Motor neuron (in vitro differentiated cells): ENCODE measurements at places on chromosomes 5 and 9. TPM values are rescaled to one million over a fixed set of nuclear protein-coding genes. Genes with fewer than 3 reads are reported as not detected.
A peak's percentile ranks its signal among the peaks of the same experiment; 100 is the strongest.

The LCN9 gene
- total RNA-seq, result not detected in 2 replicates

The TSSK1B gene
- 0.31 TPM in 1 of 2 replicates, not detected in the other for total RNA-seq

The BTNL8 gene
- 0.81 and 1.4 TPM in 2 replicates for total RNA-seq

The EQTN gene
- 0.38 and 0.75 TPM in 2 replicates for total RNA-seq

GRCh38 chr5:153623751-153624450, 133.4 kb downstream of the GRIA1 start:
- ATAC-seq, result peak; percentile 24

DNA sequence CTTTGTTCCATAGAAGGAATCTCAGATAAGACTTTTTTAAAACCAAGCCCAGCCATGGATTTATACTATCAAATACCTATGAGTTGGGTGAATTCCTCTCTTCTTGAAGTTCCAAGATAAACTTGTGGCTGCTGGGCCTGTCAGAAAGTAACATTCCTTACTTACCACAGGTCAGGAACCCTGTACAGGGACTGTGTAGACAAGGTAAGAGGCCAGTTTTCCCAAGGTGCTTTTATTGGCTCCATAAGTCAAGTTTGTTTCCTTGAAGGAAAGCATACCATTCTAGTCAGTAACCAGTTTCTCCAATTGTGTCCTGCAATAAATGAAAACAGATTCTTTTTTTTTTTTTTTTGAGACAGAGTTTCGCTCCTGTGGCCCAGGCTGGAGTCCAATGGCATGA, 8.8 kb upstream of the CLTB start:
- ATAC-seq, result no peak

DNA sequence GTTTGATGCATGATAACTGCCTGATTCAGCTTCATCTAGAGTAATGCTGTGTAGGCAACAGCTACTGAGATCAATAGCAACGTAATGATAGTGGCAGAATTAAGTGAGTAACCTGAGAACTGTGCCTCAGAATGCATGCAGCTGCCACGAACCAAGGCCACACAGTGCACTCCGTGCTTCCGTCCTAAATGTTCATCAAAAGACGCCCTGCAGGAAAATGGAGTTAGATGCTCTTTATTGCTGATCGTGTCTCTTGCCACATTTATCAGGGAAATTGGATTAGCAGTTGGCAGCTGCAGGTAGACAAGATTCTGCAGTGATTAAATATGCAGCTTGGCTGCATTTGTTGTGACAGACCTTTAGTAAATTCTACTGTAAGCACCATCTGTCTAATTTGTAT, 107.7 kb upstream of the TLX3 start:
- peak; percentile 78 for ATAC-seq

GRCh38 chr5:88724201-88724600, 158.8 kb downstream of the MEF2C start:
- ATAC-seq, result no peak

DNA sequence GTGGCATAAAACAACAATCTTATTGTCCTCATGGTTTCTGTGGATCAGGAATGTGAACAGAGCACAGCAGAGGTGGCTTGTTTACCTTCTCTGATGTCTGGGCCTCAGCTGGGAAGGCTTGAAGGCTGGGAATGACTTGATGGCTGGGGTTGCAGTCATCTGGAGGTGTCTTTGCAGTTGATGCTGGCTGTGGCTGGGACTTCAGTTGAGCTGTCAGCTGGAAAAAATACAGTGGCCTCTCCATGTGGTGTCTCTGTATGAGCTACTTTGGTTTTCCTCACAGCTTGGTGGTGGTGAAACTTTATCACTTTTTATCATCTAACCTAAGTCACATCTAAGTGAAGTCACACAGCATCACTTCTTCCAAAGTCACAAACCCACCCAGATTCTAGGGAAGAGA, 24.7 kb upstream of the STX17 start:
- ATAC-seq, result no peak

- ATAC-seq, result no peak
Observed at GRCh38 chr5:963310-963672, 45.3 kb upstream of the NKD2 start.
